CD4-positive, alpha-beta T cell treated with Interleukin-6 at 100 ng/mL for 8 hours (primary cell): ENCODE measurements at places on chromosomes 1 and 21.
A peak's percentile ranks its signal among the peaks of the same experiment; 100 is the strongest.

DNA sequence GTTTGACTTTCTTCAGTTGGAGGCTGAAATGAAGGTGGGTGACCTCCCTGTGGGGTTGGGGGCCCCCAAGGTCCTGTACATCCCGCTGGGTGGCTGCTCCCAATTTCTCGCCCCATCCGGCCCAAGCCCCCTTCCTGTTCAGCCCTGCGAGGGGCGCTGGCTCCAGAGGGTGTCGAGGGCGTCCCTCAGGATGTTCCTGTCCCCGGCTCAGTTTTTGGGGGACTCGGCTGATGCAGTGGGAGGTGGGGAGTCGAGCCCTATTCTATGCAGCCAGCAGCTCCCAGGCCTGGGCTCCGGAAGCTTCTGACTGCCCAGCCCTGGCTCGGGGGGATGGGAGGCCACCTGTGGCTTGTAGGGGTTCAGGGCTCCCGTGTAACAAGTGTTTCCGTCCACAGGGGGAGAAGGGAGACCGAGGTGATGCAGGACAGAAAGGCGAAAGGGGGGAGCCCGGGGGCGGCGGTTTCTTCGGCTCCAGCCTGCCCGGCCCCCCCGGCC lies 38.2 kb downstream of the SLC19A1 start:
- DNase-seq: no peak

GRCh38 chr1:205754857-205755256 lies 4.9 kb upstream of the NUCKS1 start:
- no peak for DNase-seq

DNA sequence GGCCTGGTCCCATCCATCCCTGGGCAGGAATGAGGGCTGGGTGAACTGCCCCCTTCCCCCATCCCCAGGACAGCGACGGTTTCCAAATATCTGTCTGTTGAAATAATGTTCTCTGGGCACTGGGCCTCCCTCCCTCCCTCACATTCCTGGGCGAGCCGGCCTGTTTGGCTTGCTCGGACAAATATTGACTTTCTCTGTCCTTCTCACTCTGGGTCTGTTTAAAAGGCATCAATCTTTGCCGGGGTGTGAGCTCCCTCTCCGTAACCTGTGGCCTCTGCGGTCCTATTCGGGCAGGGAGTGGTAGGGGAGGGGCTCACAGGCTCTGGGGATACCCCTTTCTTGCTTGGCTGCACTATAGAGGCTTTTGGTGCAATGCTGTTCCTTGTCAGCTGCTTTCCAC lies 40.2 kb downstream of the FOXD2 start:
- no peak for DNase-seq

DNA sequence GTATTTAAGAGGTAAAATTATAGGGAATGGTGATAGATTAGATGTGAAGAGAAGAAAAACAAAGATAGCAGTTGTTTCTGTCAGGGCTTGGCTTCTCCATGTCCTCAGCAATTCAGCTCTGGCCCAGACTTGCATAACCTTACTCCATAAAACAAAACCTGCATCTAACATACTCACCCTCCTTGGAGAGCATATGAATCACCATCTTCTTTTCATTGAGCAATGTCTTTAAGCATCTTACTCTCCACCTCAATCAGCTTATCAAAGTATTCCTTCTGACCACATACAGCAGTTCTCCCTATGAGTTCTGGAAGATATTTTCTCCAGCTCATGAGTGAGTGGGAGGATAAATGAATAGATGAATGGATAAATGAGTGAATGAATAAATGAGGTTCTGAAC lies 49.0 kb downstream of the RAB3B start:
- DNase-seq: no peak

GRCh38 chr1:240091614-240092300 lies at the start of gene FMN2:
Gene FMN2, plus strand, starts transcription at chr1:240091883. Its CDS starts 227 bp downstream, at chr1:240092110.
- DNase-seq: no peak

DNA sequence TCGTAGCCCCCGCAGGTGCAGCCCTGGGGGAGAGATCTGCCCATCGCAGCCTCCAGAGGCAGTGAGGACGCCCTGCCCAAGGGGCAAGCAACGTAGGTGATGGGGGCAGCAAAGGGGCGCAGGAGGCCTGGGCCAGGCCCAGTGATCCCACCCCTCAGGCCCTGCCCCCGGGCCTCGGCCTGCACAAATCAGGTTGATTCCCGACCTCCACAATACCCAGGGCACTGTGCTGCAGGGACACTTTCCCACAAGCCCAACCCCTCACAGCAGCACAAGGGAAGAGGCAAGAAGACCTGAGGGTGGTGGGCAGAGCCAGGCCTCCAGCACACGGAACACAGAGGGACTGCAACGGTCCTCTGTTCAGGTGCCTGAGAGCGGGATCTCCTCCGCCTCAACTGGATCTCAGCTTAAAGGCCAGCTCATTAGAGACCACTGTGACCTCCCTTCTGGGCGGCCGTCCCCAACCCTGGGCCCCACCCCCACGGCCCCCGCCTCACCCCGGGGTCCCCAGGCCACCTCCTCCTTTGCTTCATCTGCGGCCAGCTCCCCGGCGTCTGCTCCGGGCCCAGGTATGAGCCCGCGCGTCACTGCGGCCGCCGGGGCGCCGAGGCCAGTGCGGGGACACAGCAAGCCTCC lies 812 bp upstream of the ARF1 start:
- DNase-seq: no peak

DNA sequence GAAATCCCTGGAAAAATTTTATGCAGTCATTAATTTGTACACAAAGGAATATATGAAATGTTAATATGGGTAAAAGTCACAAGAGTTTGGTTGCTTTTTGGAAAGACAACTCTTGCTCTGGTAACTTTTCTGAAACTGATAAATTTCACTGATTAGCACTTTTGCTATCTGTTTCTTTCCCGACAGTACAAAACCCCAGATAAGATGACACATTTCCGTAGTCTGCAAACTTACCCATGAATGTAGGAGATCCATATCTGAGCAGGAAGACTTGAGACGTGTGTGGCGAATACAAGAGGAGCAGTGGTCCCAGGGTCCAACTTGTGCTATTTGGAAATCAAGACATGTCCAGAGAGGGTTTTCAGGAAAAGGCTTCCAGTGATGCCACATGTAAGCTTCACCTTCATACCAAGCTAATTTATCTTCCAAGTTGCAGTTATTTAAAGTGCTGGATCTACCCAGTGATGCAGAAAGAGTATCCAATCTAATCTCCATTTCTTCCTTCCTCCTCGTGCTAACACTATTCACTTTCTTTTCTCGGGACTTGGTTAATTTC lies 35.9 kb upstream of the SAMSN1 start:
- DNase-seq: peak; percentile 55

DNA sequence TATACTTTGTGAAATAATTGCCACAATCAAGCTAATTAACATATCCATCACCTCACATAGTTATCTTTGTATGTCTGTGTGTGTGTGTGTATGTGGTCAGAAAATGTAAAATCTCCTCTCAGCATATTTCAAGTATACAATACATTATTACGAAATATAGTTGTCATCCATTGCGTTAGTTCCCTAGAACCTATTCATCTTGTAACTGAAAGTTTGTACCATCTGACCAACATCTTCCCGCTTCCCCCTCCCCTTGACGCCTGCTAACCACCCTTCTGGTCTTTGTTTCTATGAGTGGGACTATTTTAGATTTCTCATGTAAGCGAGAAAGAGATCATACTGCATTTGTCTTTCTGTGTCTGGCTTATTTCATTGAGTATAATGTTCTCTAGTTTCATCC lies 455.3 kb downstream of the KCNT2 start:
- DNase-seq: no peak

DNA sequence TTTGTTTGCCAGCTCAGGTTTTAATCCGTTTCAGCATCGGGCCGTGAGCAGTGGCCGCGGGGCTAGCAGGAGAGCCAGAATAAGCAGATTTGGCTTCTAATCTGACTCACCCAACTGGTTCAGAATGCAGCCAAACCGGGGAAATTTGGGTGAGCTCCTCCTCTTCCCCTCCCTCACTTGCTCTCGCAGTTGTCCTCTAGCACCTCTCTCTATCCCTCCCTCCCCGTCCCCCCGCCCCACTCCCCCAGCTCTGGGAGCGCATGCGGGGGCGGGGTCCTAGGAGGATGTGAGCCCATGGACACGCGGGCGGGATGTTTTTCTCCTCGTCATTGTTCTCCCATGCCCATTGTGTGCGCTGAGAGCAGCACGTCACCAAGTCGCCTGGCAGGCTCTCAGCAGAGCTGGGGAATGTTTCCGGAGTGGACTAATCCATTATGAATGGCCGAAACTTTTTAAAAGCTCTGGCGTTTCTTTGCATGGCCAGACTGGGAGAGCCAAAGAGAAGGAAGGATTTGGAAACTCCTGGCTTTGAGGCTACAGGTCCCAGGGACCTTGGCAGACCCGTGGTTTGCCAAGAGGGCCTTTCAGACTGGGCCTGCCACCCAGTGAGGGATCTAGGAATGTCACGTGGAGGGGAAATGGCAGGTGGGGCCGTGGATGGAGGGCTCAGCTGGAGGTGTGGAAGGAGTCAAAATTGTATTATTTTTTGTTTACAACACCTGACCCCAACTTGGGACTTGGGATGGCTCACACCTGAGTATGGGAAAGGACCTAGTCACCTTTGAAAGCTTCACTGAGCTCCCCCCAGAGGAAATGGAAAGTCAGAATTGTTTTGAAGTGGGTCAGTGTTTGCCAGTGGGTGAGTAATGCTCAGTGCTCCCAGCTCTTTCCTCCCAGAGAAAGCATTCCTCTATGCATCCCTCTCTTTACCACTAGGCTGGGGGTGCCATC lies 39.2 kb downstream of the CDK18 start:
- DNase-seq: no peak

- no peak for DNase-seq
Measured at GRCh38 chr1:225998560-225999226, 450 bp downstream of the SDE2 start.

DNA sequence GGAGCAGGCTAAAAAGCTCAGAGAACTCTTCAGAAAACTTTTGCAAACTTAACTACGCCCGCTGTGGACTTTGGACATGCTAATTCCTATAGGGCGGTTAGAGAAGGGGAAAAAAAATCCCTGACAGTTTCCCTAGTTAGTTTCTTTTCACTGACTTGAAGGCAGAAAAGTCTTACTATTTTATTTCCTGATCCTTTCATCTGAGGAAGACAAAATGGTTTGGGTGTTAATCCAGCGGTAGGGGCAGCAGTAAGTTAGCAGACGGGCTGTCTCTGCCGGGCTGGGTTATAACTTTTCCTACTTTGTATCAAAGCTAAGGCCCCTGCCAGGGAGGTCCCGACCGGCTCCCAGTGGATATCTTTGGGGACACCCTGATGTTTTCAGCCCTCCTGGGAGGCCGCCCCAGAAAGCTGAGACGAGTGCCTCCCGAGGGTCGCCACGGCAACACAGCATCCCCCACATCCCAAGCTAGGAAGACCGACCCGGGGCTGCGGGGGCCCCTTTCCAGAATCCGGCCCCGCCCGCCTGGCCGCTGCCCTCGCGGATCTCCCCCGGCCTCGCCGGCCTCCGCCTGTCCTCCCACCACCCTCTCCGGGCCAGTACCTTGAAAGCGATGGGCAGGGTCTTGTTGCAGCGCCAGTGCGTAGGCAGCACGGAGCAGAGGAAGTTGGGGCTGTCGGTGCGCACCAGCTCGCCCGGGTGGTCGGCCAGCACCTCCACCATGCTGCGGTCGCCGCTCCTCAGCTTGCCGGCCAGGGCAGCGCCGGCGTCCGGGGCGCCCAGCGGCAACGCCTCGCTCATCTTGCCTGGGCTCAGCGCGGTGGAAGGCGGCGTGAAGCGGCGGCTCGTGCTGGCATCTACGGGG lies 162.6 kb downstream of the RUNX1 start:
- no peak for DNase-seq

DNA sequence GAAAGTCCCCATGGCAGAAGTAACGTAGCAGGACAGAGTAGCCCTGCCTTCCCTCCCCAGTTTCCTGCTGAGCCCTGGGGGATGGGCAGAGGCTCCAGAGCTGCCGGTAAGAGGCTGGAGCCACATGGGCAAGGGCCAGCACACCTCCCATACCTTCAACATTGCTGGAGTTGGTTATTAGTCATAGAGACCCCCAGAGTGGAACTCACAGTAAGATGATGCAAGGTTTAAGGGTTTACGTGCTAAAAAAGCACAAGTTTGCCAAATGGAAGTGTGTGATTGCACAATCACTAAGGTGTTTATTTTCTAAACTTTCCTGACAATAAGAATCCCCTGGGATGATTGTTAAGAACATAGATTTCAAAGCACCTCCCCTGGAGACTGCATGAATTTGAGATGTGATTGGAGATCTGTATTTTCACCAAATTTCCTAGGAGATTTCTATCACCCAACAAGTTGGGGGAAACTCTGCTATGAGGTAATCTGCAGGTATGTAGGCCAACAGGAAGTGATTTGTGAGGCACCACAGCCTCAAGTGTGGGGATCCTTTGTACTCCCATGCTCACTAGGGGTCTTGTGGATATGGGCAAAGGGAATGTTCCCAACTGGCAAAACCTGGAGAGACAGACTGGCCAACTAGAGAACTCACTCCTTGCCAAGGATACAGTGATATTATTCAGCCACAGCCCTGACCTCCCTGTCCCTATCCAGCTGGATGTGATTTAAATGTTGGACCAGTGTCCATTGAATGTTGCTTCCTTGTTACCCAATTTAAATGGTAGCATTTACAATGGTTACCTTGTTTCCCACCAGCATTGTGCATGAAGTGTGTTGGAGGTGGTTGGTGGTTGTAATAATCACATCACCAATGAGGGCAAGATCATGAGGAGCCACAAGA lies 37.1 kb upstream of the CSF1 start:
- DNase-seq: no peak

DNA sequence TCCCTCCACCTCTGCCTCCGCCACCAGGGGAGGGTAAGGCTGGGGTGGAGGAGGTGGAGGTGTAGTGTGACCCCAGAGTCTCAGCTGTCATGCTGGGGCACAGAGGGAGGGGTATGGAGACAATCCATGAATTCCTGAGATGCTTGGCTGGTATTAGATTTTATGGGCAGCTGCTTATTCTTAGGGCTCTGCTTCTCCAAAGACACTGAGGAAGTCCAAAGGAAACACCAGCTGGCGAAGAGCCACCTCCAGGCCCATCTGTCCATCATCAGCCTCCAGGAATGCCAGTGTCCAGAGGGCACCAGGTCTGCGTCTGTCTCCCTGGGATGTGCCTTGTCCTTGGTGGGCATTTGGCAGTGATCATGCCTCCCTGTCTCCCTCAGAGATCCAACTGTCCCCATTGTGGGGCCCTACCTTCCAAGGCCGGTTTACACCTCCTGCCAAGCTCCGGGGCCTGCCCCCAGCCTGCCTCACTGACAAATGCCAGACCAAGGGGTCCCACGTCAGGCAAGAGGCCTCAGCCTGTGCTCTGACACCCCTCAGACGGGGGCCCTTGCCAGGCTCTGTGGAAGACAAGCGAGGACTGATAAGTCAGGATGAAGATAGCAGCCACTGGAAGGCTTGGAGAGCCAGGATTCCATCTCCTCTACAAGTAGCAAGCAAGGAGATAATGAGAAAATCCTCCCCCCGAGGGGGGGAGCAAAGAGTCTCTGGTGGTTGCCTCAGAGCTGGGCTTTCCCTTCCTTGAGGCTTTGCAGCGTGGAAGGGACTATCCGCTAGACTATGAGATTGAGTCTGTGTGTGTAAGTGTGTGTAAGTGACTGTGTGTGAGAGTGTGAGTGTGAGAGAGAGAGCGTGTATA lies 1.6 kb downstream of the TNNI1 start:
- no peak for DNase-seq
